Amniotic stem cell (primary cell): ENCODE measurements at places on chromosomes 3 and 15.

- no peak for DNase-seq
Measured at GRCh38 chr3:59709702-59710553, 660.1 kb upstream of the CFAP20DC start.

DNA sequence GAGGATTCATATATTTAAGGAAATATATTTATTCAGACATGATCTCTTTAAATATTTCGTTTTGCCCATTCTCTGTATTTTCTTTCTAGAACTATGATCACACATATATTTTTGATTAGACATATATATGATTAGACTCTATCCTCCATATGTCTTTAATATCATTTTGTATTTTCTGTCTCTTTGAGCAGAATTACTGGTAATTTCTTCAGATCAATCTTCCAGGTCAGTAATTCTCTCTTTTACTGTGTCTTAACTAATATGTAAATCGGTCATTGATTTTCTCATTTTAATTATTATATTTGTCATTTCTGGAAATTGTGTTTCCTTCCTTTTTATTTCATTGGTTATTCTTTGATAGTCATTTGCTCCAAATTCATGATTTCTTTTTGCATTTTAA, 586.2 kb downstream of the NR2F2 start:
- no peak for DNase-seq

DNA sequence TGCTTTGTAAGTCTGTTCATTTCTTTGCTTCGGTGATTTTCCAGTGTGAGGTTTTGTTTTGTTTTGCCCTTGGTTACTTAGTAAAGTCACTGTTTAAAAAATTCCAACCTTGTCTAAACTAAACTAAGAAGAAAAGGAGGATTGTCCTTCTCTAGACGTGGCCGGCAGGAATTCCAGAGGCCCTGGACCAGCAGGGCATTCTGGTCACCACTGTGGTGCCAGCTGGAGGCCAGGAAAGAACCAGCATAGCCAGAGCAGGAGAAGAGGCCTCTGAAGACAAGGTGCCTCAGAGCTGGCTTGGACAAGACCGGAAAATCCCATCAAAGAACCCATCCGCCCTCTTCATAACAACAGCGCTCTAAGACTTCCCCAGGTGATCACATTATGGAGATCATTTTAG, 8.2 kb downstream of the PLOD2 start:
- DNase-seq = no peak

- DNase-seq = peak; percentile 59
Measured at GRCh38 chr15:37764733-37765191, 169.7 kb upstream of the TMCO5A start.

- DNase-seq = peak; percentile 4
Measured at GRCh38 chr15:36407647-36408046, 171.8 kb upstream of the CDIN1 start.

- peak; percentile 51 for DNase-seq
Measured at GRCh38 chr3:45123030-45123429, 23.1 kb downstream of the CDCP1 start.

DNA sequence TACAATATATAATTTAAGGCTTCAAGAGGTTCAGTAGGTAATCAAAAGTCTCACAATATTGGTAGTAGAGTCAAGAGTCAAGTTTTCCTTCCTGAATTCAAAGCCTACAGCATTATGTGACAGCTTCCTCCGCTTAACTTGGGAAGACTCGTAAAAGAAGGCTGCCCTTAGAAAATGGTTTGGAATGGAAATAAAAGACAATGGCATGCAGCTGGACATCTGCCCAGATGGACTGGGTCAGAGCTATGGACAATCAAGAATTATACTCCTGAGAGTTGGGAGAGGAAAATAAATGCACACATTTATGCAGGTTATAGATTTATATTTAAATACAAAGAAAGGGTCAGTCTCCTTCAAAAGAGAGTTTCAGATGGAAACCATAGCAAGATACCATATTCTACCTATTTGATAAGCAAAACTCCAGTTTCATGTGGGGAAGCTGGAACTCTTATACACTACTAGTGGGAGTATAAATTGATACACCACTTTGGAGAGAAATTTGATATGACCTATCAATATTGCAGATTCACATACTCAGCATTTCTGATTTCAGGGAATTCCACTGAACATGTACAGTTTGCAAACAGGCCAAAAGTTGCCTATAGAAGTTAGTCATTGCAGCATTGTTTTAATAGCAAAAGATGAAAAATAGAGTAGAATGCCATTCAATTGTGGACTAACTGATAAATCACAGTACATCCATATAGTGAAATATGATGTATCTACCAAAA, 6.1 kb downstream of the CRYBG3 start:
- DNase-seq = no peak

- DNase-seq = no peak
Measured at GRCh38 chr3:14914779-14915117, 32.6 kb upstream of the NR2C2 start.

DNA sequence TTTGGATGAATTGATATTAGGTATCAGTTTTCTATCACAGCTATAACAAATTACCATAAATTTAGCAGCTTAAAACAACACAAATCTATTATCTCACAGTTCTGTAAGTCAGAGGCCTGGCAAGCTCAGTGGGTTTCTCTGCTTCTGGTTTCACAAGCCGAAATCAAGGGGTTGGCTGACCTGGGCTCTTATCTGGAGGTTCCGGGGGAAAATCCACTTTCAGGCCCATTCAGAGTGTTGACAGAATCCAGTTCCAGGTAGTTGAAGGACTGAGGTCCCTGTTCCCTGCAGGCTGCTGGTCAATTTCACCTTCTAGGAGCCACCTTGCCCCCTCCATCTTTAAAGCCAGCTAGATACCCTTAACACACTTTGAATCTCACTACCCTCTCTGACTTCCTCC, 11.1 kb upstream of the HHATL start:
- DNase-seq = no peak

GRCh38 chr3:134352031-134352671, 22.1 kb downstream of the AMOTL2 start:
- DNase-seq = no peak

DNA sequence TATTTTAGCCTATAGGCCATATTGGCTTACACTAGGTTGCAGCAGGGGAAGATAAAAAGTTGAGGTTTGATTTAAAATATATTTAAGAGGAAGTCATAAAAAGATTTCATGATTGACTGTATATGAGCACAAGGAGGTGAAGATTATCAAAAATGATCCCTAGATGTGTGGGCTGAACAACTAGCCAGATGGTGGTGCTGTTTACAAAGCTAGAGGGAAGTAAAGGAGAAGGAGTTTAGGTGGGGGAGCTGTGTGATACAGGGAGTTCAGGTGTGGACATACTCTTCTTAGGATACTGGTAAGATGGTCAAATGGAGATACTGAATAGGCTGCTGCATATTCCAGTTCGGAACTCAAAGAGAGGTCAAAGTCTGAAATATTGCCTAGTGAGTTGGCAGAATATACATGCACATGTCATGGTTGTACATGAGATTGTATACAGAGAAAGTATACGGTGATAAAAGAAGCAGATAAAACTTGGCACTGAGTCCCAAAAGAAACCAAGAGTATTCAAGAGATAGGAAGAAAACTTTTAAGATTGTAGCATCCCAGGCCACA, 727.8 kb downstream of the NLGN1 start:
- no peak for DNase-seq

DNA sequence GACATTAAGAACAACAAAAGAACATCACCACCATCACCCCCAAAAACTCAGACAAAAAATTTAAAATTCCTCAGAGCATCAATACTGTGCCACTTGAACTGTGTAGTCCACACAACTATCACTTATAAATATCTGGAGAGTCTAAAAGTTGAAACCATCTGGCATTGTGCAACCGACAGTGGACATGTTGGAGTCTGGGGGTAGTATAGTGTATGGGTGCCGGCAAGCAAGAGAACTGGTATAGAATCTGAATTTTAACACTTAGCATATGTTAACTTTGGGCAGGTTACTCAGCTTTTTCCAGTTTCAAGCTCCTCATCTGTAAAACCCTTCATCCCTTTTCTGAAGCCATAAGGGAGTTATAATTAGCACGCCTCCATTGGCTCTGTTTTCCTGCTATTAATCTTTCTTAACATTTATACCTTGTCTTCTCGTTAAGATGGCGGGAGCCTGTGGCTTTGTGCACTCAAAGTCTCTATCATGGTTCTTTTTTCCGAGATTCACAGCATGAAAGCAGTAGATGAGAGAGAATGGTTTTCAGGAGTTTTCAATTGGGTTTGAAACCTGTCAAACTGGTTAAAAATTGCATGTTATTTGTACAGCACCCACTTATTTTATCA, 255.7 kb upstream of the TBL1XR1 start:
- no peak for DNase-seq

DNA sequence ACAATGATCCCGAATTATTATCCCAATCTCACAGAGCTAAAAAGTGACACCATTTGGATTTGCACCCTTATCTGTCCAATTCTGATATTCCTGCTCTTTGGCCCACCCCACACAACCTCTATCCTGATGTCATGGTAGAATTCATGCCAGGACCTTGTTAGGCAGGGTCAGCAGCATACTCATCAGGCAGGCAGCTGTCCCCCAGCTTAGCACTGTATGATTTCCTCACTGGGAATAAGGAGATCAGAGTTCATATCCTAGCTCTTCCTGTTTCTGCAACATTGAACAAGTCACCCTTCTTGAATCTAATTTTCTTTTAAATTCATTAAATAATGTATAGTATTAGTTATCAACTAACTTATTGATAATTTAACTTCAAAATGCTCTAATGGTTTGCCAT, 12.0 kb upstream of the C3orf80 start:
- no peak for DNase-seq

DNA sequence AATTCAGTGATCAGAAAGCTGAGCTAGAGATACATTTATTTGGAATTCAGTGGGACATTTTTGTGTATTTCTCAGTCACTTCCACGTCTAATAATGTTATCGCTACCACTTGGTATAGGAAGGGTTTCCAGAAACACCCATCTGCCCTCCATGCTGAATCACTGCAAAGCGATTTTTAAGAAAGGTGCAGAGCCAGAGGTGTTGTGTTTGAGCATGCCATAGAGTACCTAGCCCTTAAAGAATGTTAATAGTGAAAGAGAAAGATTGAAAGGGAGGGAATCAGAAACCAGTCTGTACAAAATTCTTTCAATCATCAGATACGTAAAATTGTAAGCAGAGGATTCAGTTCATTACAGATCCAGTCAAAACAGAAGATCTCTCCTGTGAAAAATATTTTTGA, 80.1 kb upstream of the ARL6 start:
- no peak for DNase-seq

- DNase-seq = no peak
Measured at GRCh38 chr15:69194854-69195253, 34.4 kb downstream of the GLCE start.

DNA sequence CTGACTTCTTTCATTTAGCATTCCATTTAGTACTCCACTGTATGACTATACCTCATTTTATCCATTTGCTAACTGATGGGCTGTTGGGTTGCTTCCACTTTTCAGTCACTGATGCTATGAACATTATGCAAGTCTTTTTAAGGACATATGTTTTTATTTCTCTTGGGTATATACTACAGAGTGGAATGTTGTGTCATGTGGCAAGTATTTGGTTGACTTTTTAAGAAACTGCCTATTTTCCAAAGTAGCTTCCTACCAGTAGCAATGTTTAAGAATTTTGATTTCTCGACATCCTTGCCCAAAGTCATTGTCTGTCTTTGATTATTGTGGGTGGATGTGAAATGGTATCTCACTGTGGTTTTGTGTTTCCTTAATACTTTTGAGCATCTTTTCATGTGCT, 110.1 kb upstream of the TPM1 start:
- DNase-seq = peak; percentile 67

DNA sequence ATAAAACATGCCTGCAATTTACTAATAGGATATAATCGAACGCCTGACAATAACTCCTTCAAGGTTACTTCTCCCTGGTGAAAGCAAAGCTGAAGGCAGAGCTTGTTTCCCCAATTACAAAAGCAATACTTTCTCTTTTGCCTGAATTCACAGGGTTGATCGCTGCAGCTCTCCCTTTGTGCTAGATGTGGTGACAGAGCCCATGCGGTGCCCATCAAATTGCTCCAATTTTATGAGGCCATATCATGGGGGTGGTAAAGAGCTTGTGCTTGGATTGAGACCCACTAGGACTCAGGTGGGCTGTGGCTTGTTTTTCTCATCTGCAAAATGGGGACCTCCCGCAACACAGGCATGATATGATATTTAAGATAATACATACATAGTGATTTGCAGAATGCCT, 143.4 kb downstream of the GREM1 start:
- DNase-seq = no peak
